ENCODE measurements at places on chromosomes 5 and 9.

GRCh38 chr5:87081511-87082372 lies 185.9 kb upstream of the RASA1 start:
- no peak for DNase-seq

DNA sequence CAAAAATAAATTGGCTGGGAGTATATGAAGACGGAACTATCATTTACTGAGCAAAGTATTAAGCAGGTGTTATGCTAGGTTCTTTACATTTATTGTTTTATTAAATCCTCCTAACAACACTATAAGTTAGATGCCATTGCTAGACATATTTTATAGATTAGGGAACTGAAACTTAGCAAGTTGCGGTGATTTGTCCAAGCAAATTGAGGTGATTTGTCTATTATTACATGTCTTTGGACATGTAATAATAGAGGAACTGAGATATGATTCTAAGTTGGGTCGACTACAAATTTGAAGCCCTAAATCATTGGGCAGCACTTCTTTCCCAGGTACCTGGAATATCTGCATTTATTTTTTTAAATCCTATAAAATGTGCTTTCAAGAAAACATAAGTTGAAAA lies 429.9 kb downstream of the GABRG2 start:
- no peak for DNase-seq

DNA sequence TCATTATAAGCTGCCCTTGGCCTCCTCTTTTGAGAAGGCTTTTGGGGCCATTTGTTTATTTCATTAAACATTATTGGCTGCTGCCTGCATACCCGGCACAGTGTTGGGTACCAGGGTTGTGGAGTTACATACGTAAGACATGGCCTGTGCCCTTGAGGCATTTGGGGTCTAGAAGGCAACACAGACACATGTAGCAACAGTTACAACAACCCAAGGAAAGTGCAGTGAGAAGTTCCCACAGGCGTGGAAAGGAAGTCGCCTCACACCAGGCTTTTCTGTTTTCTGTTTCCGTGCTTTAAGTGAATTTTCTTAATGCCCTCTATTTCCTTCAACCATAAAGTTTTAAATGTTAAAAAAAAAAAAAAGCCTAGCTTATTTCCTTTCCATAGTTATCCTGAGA lies 47.4 kb downstream of the GALNT10 start:
- no peak for DNase-seq

DNA sequence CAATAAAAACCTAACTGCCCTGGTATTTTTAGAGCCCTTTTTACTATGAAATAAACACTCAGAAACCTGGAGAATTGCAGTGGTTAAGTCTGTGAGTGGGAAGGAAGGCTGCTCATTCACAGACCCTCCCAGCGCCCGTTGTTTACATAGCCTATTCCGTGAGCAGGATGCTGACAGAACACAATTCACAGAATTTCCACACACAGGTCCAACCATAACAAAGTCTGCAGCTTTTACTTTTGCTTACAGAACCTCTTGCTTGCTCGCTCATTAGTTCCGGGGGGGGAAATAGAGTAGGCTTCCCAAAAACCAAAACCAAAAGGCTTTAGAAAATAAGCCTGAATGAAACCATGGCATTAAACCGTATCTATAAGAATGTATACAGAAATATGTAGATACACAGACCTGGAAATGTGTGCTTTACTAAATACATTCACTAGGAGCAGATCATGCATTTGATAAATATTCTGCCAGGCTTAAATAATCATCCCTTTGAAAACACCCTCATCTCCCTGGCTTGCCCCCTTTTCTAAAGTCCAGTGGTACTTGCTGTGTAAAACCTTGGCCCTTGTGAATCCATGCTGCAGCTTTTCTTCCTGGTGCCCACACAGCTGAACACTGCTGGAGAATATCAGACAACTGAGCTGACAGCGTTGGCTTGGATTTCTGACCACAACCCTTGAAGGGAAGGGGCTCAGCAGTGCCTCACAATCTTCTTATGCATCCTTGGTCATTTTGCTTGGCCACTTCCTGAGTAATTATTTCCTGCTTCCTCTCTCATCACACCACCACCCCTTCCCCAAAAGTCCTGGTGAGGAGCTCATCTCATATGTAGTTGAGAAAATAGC lies 128.0 kb downstream of the FANCC start:
- DNase-seq = no peak

DNA sequence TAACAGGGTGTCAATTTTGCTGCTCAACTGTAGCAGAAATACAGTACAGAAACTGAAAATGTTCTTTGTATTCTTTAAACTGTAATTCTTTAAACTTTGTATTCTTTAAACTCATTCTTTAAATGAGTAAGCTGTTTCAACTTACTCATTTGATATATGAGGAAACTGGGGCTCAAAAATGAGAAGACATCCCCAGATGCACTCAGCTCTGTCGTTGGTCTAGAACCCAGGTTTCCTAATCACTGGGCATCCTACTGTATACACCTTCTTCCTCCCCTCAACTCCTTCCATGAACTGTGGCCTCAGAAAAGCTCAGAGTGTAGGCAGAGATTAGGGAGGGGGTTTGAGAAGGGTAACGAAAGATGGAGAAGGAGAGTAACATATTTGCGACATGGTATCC lies 136.5 kb upstream of the MAST4 start:
- no peak for DNase-seq

DNA sequence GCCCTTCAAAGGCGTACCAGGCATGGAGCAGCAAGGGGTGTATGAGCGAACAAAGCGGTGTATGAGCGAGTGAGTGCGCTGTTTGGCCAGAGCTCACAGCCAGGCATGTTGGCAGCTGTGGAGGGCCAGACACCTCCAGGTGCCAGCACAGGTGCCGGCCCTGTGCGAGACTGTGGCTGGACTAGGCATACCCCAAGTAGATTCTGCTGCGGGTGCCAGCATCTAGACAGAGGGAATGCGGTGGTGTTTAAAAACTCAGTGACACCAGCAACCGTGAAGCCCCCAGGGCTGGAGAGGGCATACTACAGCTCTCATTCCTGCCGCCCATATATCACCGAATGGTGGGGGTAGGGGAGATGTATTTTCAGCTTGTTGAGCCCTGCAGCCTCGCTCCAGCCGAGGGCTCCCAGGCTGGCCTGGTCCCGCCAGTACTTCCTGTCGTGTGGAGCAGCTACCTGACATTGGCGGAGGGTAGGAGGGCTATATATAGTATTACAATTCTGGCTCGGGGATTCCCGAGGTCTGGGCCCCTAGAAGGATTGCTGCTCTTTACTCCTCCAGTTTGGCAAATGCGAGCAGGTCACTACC lies 1829.6 kb upstream of the NUDT12 start:
- DNase-seq = no peak

DNA sequence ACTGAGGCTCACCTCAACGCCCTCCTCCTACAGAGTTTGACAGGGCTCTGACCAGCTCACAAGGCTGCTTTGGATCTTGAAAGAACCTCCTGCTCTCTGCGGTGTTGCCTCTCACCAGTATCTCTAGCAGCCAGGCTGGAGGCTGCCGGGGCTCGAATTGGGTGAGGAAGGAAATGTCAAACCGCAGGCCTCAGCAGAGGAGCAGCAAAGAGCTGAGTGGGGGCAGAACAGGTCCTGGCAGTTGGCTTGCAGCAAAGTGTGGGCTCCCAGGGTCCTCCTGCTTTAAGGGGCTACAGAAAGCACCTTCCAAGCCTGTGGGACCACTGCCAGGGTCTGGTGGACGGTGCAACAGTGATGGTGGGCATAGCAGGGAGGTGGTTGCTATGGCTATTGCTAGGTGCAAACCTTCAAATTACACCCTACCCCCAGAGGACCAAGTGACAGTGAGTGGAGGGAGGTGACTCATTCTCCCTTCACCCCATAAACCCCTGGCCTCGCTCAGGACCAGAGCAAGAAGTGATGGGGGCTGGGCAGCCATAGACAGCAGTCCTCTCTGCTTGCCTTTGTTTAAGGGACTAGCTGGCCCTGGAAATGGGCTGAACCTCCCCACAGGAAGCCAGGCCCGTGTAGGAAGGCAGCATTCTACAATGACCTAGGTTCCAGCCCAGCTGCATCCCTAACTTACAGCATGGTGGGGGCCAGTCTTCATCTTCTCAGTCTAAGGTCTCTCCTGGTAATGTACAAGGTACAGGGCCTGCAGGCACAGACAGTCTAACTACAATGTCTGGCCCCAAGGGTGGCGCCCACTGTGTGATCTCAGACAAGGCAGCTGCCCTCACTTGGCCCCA lies 18.7 kb downstream of the LCP2 start:
- no peak for DNase-seq

GRCh38 chr5:59487772-59488729 lies 405.5 kb downstream of the PDE4D start:
- DNase-seq = no peak

DNA sequence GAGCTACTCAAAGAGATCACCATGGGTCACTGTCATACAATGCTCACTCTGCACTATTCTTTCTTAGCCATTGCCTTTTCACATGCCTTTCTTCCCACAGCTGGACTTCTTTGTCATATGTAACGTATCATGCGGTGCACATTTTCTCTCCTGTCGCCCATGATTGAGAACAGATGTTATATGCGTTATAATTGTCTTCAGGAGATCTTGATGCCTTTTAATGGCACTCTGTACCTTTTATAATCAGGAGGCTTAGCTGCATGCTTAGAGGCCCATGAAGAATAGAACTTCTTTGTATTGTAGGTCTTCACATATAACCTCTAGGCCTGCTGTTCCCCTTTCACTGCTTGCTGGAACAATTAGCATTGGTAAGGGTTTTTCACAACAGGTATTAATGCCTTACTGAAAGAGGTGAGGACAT lies 436.1 kb downstream of the CDH10 start:
- no peak for DNase-seq

- no peak for DNase-seq
Observed at GRCh38 chr5:164319161-164319560, 813.7 kb downstream of the MAT2B start.

GRCh38 chr9:133780962-133781827 lies 43.0 kb upstream of the SARDH start:
- no peak for DNase-seq
